Fibroblast of skin of left biceps (primary cell): ENCODE measurements at places on chromosomes 4 and X.
A peak's percentile ranks its signal among the peaks of the same experiment; 100 is the strongest.

GRCh38 chr4:82293304-82293703 is 80.5 kb downstream of the HNRNPD start:
- DNase-seq, result no peak

DNA sequence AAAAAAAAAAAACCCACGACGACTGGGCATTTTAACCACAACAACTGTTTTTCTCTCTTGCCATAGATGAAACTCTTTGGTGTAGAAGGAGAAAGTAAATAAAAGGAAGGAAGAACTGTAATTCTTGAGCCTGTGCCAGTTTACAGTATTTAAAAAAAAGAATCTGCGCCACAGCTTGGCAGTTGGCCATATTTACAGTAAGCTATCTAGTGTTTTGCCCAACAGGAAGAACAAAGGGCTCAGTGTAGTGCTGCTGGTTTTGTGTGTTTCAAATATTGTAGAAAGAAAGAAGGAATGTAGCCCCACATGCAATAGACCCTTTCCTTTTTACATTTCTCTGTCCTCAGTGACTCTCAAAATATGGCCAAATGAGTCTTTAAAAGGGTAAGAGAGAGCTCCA is 66.1 kb downstream of the NR3C2 start:
- no peak for DNase-seq

DNA sequence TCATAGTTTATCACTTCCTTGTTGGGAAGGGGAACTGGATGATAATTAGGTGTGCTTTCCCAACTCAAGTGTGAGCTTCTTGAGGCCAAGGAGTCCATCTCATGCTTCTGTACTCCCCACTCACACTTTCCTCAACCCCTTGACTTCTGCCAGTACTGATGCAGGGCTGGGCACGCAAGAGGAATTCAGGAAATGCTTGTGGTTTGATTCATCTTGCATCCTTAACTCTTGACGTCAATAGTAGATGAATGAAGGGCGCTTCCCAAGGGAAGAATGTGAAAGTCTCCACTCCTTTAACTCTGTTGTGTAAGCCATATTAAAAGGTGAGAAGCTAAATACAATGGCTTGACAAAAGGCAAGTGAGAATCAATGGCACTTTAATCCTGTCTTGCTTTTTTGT is 101.8 kb downstream of the AGTR2 start:
- DNase-seq, result peak; percentile 27

DNA sequence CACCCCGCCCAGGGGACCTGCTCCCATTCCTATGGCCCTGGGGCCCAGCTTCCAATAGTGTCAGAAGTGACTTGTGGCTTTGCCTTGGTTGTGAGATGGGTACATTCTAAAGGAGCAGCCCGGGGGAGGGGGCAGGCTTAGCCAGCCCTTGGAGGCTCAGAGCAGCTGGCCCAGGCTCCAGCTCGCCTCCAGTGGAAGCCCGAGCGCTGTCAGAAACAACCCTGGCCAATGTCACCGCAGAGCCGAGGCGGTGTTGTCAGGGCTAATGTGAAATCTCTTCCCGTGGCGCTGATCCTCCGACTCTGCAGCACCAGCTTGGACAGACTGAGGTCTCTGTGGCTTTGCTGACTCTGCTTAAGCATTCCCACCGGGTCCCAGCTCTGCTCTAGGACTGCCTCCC is 29.2 kb upstream of the ZNF81 start:
- DNase-seq, result no peak

DNA sequence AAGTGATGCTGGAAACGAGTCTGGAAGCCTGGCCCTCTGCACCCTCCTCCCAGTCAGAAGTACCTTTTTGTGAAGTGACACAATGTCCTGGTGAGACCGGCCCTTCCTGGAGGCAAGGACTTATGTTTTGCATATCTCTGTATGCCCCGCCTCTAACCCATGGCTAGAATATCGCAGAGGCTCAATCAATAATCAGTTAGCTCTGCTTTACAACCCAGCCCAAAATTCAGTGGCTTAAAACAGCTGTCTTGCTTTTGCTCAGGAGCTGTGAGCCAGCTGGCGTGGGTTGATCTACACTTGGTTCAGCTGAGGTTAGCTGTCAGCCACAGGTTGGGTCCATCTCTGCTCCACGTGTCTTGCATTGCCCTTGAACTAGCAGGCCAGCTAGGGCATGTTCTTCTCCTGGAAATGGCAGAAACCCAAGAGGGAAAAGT is 98.8 kb upstream of the METTL14 start:
- no peak for DNase-seq
